A673 (cell line): ENCODE measurements at places on chromosomes 7 and 10.

DNA sequence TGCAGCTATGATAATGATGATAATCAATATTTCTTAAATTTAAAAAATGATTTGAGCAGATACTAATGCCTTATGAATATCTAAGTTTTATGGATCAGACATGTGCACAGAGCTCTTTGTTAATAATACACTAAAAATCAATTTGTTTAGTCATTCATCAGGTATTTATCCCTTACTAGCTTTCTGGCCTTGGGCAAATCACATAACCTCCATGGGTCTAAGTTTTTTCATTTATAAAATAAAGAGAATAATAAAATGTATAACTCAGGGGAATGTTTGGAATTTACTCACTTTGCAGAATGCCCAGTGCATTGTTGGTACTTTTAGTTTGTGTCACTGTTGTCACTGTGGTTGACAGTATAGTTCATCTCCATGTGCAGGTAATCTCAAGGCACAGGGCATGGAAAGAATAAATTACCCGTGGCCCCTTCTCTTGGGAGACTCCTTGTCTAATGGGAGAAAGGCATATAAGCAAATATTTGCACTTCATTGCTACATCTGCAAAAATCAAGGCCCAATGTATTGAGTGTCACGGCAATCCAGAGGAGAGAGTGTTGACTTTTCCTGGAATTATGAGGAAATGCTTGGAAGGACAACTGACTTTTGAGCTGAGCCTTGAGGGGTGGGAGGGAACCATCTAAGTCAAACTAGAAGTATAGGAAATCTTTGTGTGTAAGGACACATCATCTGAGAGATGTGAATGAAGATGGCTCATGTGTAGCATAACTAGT is 64.7 kb upstream of the CTTNBP2 start:
- no peak for DNase-seq

DNA sequence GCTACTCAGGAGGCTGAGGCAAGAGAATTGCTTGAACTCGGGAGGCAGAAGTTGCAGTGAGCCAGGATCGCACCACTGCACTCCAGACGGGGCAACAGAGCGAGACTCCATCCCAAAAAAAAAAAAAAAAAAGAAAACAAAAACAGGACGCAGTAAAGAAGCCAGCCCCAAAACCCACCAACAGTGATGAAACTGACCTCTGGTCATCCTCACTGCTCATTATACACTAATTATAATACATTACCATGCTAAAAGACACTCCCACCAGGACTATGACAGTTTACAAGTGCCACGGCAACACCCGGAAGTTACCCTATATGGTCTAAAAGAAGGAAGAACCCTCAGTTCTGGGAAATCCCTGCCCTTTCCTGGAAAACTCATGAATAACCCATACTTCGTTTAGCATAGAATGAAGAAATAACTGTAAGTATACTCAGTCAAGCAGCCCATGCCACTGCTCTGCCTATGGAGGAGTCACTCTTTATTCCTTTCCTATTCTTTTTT is 40.0 kb upstream of the EIF4H start:
- peak; percentile 25 for DNase-seq

- no peak for DNase-seq
Observed at GRCh38 chr7:84387595-84387994, 193.0 kb upstream of the SEMA3A start.

DNA sequence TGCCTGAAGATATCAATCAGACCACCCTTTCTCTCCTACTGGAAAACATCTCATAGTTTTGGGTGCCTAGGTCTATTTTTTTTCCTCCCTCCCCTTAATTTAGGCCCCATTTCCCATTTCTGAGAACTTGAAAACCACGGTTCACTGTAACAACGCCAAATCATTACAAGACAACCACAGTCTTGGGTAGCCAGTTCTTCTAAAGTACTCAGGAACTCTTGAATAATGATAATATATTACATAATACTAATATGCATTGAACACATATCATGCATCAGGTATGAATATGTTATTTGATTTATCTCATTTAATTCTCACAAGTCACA is 185.1 kb upstream of the ADO start:
- no peak for DNase-seq

GRCh38 chr7:51950813-51951212 is 634.2 kb upstream of the COBL start:
- DNase-seq = no peak

- peak; percentile 37 for DNase-seq
Observed at GRCh38 chr10:97771055-97771891, 526 bp downstream of the SFRP5 start.

DNA sequence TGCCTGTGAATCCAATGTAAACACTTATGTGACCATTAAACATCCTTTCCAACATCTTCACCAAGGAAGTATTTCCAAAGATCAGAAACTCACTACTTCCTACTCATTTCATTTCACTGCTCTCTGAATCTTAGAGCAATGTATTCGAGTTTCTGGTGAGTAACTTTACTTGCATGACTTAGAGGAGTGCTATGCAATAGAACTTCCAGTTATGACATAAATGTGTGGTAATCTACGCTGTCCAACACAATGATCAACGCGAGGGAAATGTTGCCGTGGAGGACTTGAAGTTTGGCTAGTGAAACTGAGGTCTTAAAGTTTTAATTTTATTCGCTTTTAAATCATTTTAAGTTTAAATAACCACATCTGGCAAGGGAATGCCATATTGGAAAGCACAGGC is 1326.3 kb downstream of the XPNPEP1 start:
- no peak for DNase-seq

DNA sequence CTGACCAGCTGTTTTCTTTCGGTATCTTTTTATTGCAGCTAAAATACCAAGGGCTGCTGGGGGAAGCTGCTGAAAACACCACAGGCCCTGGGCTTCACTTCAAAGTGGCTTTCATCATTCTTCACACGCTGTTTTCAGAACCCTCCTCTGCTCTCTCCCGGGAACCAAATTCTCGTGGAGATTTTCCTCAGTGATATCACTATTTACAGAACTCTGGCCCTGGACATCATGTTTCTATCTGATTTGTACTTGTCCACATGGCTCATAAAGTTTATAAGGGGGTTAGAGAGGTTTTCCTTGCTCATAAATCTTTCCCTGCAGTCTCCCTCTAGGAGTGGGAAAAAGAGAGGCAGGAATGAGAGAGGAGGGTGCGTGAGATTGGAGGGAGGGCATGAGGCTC is 177.4 kb upstream of the NPVF start:
- no peak for DNase-seq

- no peak for DNase-seq
Observed at GRCh38 chr10:126661841-126662515, 8.5 kb downstream of the C10orf90 start.

- no peak for DNase-seq
Observed at GRCh38 chr7:66642186-66642585, 13.5 kb downstream of the KCTD7 start.

DNA sequence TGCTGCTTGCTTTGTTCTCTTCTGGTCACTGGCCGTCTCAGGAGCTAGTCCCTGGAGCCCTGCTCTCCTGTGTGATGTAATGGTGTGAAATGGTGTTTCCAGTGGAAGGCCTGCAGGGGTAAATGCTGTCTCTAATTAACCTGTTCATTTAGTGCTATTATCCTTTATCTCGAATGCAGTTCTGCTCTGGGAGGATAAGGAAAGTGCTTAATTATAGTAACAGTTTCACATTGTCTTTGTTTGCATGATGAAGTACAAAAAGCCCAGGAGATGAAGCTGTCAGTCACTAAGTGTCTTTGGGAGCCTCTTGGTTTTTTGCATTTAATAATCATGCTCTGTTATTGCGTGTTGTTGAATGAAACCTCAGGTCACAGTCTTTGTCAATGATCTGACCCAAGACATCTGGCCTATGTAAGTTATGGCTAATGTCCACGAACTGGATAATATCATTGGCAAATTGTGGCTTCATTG is 755.3 kb upstream of the GALNT17 start:
- no peak for DNase-seq

DNA sequence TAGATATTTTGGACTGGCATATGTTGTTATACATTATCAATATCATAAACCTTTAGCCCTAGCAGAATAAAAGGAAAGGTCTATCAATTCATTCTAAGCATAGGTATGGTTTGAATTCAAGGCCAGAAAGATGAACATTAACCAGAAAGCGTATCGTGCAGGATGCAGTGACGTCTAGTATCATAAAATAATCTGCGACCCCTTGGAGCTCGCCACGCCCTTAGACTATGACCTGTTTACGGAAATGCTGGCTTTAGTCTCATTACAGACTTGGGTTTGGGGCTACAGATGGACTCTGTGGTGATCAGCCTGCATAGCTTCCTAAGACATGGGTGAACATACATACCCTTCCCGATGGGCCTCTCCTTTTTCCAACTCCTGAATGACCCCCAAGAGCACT is 21.5 kb downstream of the INSYN2A start:
- no peak for DNase-seq

GRCh38 chr10:111127081-111127848 is 50.4 kb downstream of the ADRA2A start:
- DNase-seq = no peak

DNA sequence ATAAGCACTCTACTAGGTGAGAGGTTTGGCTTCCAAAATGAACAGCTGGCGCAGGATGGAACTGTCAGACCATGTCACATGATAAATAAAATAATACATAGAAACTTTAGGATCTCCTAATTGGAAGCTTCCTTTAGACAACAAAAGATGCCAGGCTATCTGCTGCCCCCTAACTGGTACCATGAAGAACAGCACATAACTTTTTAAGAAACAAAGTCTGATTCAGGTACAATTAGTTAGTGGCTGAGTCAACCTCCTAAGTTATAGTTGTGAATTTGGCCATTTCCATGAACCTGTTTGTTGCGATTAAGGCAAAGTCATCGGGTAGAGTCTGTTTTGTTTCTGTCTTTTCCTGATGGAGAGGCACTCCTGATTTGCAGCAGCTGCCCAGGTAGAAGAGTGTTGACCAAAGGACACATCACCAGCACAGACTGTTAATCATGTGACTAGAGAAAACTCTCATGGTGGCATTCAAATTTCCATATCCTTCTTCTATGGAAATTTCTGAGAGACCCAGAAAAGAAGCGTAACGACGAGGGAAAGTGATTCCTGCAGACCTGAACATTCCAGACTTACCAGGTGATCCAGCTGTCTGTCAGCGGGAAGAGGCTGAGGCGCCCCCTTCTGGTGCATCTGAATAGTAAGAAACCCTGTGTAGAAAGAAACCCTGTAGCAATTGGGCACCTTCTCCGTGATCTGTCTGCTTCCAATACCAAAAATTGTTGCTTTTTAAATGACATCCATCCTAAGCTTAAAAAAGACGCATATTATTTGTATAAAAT is 8.6 kb upstream of the INHBA start:
- DNase-seq = peak; percentile 36

DNA sequence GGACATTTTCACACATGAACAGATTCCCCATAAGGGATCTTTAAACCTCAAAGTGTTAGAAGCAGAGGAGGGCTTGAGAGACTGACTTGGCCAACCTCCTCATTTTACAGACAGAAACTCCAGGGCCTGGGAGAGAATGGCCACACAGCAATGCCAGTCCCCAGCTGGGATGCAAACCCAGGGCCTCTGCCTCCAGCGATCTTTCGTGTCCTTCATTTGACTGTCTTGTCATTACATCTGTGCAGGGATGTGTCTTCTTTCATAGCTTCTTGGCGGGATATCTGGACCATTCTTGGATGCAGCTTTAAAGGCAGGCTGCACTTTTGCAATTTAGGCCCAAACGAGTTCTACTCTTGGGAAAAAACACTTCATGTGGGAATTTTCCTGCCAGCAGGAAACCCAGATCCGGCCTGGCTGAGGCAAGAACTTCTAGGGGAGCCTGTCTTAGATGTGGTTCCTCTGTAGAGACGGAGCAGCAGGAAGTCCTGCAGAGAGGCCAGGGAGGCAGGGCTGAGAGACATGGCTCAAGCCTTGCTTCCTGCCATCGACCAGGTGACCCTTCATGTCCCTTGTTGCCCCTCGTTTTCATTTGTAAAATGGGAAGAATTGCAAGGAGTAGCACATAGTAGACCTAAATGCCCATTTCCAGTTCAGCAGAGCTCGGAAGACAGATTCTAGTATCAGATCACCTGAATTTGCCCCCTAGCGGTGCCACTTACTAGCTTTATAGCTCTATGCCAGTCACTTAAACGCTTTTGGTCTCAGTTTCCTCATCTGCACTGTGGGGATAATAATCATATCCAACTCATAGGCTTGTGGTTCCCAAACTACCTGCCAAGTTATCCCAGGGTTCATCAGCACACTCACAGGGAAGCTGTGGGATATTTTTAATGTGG is 43.9 kb upstream of the SLC29A3 start:
- no peak for DNase-seq

- DNase-seq = no peak
Observed at GRCh38 chr10:35466170-35466569, 129.9 kb downstream of the CCNY start.

DNA sequence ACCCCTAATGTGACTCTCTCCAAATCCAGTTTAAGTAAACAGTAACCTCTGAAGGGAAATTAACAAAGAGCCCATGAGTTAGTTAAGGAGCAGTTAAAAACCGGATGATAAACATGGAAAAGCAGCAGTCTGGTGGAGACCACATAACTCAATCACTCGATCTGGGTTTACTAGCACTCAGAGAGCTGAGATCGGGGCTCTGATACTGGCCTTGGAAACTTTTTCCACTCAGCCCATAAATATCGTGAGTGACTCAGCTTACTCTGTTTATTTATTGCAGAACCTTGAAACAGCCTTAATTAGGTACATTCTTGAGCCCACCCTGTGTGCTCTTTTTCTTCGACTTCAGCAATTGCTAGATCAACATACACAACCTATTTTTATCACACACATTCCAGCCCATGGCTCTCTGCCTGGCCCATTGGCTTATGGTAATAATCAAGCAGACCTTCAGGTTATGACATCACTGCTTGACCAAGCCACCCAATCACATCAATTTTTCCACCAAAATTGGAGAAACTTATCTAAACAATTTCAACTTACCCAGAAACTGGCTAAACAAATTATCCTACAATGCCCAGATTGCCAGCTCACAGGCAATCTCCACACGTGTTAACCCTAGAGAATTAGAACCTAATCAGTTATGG is 82.2 kb upstream of the GPR22 start:
- DNase-seq = no peak

- peak; percentile 29 for DNase-seq
Observed at GRCh38 chr7:35849158-35849831, 48.4 kb downstream of the SEPTIN7 start.

DNA sequence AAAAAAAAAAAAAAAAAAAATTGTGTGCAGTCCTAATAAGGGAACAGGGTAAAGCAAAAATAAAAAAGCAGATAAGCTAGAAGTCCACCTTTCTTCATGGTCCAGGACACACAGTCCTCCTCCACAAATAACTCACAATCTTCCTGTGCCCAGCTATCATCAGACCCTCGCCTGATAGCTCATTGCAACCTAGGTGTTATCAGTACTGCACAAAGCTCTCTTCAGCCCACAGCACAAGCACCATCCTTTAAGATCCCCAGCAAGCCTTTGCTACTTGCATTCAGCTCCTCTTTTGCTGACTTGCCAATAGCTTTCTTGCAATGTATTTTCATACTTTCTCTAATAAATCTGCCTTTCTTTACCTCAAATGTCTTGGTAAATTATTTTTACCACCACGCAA is 5.0 kb downstream of the NDUFA5 start:
- DNase-seq = no peak

DNA sequence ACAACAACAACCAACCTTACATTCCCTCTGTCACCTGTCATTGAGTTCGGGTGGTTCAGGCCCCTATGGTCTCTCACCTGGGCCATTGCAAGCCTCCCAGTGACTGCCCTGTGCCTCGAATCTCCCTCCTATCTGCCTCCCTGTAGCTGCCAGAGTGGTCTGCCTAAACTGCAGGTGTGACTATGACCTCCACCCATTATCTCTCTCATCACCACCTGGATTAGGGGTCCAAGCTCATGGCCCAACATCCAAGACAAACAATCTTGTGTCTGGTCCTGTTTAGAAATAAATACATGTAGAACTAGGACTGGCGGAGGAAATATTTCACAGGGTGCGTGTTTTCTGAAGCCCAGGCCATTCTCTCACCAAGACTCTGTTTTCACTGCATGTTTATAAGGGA is 146.6 kb downstream of the HERPUD2 start:
- no peak for DNase-seq
